H9 (cell line): ENCODE measurements at places on chromosomes 7 and 10. TPM values are rescaled to one million over a fixed set of nuclear protein-coding genes. Genes with fewer than 3 reads are reported as not detected.

The MMP21 gene
- total RNA-seq = not detected in 2 replicates

The NPSR1 gene
- not detected in 2 replicates for total RNA-seq

The TRIM74 gene
- 0.26 TPM in 1 of 2 replicates, not detected in the other for total RNA-seq

The ATOH7 gene
- total RNA-seq = 0.20 and 0.29 TPM in 2 replicates

The EPC1 gene
- total RNA-seq = 32.5 and 33.5 TPM in 2 replicates

DNA sequence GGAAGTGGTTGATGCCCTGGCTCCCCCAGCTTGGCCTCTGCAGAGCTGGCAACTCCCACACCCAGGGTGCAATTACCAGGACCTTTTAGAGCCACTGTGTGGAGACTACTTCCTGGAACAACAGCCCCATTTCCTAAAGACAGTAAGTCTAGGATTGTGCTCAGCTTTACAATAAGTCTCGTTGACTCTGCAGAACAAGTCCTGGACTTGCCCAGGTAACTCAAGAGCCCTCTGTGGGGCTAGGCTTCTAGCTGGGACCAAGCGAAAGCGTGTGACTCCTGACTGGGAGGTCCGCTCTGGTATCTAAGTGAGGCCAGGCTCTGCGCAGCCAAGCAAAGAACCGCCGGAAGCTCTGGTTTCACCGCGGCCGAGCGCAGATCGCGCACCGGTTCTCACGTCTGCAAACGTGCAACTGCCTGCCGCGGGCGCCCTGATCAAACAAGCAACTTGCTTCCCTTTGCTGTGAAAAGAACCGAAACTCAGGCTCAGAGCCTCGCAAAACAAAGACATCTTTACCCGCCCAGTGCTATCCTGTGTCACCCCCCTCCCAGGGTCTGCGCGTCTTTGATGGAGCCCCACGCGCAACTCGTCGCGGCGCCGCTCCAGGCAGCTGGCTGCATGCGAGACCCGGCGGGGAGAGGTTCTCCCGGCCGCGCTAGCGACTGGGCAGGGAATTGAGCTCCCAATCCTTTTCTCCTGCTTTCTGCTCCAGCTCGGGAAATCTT is 4.4 kb upstream of the PDLIM1 start:
- H3K27me3 ChIP-seq = no peaks in the 10 kb centered on the region
- DNase-seq = peak; percentile 78
- H3K36me3 ChIP-seq = no peaks in the 10 kb centered on the region
- H3K4me1 ChIP-seq = peaks cover 4% of the 10 kb centered on the region; the same call in 1 of the 2 replicates

GRCh38 chr7:116598278-116598677 is 73.4 kb downstream of the CAV1 start:
- no peaks in the 10 kb centered on the region for H3K27me3 ChIP-seq
- H3K27ac ChIP-seq = no peak overlapping the region
- no peak overlapping the region for H3K4me3 ChIP-seq
- no peaks in the 10 kb centered on the region for H3K4me1 ChIP-seq
- H3K36me3 ChIP-seq = no peaks in the 10 kb centered on the region

DNA sequence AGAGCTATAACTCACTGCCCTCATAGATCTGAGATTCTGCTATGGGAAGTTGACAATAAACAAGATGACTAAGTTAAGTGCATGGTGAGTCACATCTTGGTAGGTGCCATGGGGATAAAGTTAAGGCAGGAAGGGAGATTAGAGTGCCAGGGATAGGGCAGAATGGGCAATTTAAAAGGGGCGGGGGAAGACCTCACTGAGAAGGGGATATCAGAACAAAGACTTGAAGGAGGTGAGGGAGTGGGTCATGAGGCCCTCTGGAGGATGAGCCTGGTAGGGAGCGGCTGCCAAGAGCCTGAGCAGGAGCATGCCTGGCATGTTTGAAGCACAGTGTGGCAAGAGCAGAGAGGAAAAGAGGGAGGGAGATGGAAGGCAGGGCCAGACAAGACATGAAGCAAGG is 34.8 kb upstream of the INMT start:
- H3K4me1 ChIP-seq = no peaks in the 10 kb centered on the region
- peaks cover 18% of the 10 kb centered on the region for H3K36me3 ChIP-seq

- no peak overlapping the region for H3K4me3 ChIP-seq
- no peaks in the 10 kb centered on the region for H3K27me3 ChIP-seq
- peaks cover 14% of the 10 kb centered on the region for H3K4me1 ChIP-seq
- H3K27ac ChIP-seq = no peak overlapping the region
These were observed 82.4 kb downstream of the CREM start for GRCh38 chr10:35208949-35209613.

- no peak overlapping the region for H3K4me3 ChIP-seq
- no peaks in the 10 kb centered on the region for H3K36me3 ChIP-seq
- DNase-seq = peak; percentile 36
- no peak overlapping the region for H3K27ac ChIP-seq
- no peaks in the 10 kb centered on the region for H3K4me1 ChIP-seq
These were observed 104.1 kb downstream of the EVX1 start for GRCh38 chr7:27346531-27347275.

GRCh38 chr10:114780577-114781184 is 40.9 kb upstream of the FHIP2A start:
- no peak for DNase-seq
- H3K4me1 ChIP-seq = no peaks in the 10 kb centered on the region; the same call in 1 of the 2 replicates
- H3K36me3 ChIP-seq = no peaks in the 10 kb centered on the region
- H3K4me3 ChIP-seq = no peak overlapping the region

DNA sequence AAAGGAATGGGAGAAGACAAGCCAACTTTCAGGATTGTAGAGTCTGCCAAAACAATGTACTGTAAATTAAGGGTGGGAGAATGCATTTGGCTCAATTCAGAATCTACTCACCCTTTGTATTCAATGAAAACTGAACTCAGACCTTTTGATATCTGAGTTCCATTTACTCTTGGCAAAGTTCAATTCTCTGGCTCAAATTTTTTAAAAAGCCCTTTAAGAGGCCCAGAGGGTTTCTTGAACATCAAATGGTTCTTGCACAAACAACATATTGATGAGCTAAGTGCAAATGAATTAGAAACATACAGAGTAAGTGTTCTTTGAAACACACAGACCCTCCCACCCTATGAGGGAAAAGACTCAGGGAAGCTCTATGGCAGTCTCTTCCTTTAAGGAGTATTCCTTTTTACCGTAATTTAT is 5.2 kb upstream of the XPNPEP1 start:
- H3K27me3 ChIP-seq = 0 out of 2 replicates have a peak, but pooled peaks cover 2% of the 10 kb centered on the region
- H3K4me1 ChIP-seq = peaks cover 15% of the 10 kb centered on the region
- no peak for DNase-seq

- no peaks in the 10 kb centered on the region for H3K27me3 ChIP-seq
- no peak overlapping the region for H3K4me3 ChIP-seq
- no peak for DNase-seq
These were observed 91.7 kb downstream of the CFAP58 start for GRCh38 chr10:104445359-104445758.

DNA sequence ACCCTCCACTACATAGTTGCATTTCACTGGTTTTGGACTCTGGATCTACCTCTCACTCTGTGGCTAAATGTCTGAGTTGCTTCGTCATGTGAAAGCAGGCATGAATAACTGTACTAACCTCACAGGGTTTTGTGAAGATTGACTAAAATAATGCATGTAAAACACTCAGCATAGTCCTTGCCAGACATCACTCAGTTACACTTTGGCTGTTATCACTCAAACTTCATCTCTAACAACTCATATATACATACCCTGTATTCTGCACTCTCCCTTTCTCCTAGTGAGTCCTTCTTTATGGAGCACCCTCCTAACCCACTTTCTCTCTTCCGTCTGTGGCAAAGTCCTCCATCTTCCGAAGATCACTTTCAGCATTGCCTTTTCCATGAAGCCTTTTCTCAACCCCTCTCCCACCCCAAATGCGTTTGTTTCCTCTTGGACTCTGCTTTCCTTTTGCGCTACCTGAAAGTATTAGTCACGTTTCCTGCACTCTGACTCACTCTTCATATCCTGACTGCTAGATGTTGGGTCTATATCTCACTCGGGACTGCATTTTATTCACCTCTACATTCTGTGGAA is 72.6 kb downstream of the OSBPL3 start:
- H3K4me3 ChIP-seq = no peak overlapping the region
- H3K36me3 ChIP-seq = no peaks in the 10 kb centered on the region
- no peaks in the 10 kb centered on the region for H3K27me3 ChIP-seq
- 0 out of 2 replicates have a peak, but pooled peaks cover under 1% of the 10 kb centered on the region for H3K4me1 ChIP-seq
- no peak for DNase-seq

GRCh38 chr7:33733870-33734650 is 171.3 kb upstream of the BMPER start:
- H3K27ac ChIP-seq = no peak overlapping the region
- DNase-seq = no peak
- H3K27me3 ChIP-seq = no peaks in the 10 kb centered on the region
- 0 out of 2 replicates have a peak, but pooled peaks cover 2% of the 10 kb centered on the region for H3K4me1 ChIP-seq
- H3K36me3 ChIP-seq = no peaks in the 10 kb centered on the region
- H3K4me3 ChIP-seq = no peak overlapping the region
